ENCODE measurements at places on chromosomes 2 and 18.
A peak's percentile ranks its signal among the peaks of the same experiment; 100 is the strongest.

GRCh38 chr18:9730786-9731185 is 22.7 kb downstream of the RAB31 start:
- DNase-seq: no peak

- DNase-seq: no peak
Observed at GRCh38 chr18:11868230-11868629, 17.0 kb downstream of the CHMP1B start.

DNA sequence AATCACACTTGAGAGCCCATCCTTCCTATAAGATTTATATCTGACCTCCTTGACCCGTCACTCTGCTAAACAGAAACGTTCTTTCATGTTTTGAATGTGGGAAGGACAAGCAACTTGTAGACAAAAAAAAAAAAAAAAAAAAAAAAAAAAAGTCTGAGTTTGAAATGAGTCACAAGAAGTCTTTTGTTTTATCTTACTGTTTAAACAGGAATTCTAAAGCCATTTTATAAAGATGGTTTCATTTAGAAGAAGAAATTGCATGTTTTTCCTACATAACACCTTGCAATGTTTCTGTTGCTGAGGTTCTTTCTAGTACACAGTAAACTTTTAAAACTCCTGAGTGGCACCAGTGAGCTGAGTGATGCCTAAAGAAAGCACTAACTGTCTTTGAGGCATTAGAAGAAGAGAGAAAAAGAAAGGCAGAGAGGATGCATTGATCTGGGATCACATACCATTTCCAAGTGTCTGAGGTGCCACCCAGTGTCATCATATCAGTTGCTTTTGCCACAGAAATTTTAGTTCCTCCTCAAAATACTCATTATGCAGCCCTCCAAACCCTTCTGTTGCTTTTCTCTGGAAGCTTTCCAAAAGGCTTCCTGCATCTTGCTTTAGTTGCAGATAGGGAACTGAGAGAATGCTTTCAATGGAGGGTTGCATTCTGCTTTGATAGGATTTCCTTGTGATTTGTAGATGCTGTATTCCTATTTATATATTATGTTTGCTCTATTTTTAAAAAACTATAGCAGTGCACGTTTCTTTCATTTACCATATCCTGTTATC is 69.1 kb downstream of the ACVR2A start:
- DNase-seq: no peak

GRCh38 chr18:10461989-10462388 is 7.6 kb downstream of the APCDD1 start:
- no peak for DNase-seq

DNA sequence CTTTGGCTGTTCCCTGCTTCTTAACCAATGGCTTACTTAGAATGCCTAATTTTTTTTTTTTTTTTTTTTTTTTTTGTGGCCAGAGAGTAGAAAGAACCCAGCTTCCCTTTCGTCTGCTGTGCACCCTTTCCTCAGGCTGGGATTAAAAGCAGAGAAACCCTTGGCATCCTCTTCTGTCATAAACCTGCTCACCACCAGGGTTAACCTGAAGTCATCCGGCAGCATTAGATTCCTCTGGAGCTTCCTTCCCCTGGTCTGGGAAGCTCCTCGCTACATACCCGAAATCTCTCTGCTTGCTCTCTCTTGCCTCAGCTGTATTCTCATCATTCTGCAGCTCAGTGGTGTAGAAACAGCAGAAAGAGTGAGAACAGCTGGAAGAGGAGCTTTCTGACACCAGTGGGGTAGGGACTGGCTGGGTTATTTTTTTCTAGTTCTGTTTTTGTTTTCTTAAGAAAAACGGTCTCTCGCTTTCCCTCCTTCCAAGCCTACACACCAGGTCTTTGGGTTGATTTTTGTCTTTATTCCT is 339.0 kb upstream of the MEIS1 start:
- DNase-seq: no peak

DNA sequence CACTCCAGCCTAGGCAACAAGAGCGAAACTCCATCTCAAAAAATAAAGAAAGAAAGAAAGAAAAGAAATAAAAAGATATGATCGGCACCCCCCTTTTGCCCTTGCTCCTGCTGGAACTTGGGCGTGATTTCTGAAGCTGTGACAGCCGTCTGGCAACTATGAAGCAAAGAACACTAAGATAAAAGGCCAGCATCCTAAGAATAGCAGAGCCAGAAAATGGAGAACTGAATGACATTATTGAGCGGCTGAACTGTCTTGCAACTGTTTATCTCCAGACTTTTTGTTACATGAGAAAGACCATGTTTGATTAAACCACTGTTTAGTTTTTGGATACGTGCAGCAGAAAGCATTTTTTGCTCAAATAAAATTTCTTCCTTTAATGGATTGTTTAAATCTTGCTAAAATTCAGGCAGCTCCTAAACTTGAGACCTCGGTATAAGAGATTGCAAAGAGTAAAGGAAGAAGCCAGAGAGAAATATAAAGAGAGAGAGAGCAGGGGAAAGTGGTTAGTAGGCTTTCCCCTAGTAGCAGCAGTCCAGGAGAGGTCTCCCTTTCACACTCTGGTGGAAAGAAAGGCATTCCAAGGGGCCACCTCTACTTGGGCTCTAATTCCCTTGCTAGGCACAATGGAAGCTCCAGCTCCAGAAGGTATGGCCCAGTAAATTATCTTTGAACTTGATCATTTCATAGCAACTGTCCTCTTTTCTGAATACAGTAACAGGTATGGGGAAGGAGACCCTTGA is 8.2 kb upstream of the MBD2 start:
- no peak for DNase-seq

GRCh38 chr2:43225093-43225787 is 1.2 kb downstream of the ZFP36L2 start:
- DNase-seq: peak; percentile 50

DNA sequence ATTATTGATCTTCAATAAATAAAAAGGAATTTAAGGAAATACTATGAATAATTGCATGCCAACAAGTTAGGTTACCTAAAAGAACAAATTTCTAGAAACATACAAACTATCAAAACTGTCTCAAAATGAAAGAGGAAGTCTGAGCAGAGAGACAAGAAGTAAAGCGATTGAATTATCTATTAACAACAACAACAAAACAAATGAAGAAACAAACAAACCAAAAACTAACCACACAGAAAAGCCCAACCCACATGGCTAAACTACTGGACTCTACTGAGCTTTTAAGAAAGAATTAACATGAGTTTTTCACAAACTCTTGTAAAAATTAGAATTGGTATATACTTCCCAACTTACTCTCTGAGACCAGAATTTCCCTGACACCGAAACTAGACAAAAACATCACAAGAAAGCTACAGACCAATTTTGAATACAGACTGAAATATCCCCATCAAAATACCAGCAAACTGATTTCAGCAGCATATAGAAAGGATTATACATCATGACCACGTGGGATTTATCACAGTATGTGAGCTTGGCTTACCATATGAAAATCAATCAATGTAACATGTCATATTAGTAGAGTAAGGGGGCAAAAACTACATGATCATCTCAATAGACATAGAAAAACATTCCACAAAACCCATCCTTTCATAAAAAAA is 16.6 kb upstream of the GALNT1 start:
- no peak for DNase-seq

DNA sequence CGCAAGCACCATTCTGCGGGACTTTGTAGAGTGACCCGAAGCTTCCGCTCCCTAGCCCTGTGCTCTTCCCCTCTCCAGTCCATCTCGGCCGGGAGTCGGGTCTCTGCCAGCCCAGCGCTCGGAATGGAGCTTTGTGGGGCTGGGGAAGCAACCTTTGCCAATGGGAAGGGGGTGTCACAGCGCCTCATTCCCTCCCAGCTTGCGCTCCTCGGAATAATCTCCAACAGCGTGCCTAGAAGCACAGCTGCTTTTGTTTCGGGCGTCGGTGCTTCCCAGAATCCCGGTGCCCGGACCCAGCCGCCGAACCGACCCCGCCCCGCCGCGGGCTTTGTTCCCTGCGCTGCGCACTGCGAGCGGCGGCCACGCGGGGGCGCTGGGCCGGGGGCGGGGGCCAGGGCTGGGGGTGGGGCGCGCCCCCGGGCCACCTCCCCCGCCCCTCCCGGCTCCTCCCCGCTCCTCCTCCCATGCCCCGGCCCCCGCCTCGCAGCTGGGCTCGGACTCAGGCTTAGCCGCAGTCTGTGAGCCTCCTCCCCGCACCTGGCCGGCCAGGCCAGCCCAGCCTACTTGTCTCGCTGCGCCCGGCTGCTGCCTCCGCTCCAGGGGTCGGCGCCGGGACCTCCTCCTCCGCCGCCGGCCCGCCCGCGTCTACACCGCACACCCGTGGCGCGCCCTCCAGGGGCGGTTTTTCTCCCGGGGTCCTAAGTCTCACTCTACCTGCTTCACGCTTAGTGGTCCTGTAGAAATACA is 77.7 kb upstream of the SMAD2 start:
- peak; percentile 15 for DNase-seq

- DNase-seq: no peak
Observed at GRCh38 chr18:76495435-76496193, 572 bp upstream of the ZNF516 start.

DNA sequence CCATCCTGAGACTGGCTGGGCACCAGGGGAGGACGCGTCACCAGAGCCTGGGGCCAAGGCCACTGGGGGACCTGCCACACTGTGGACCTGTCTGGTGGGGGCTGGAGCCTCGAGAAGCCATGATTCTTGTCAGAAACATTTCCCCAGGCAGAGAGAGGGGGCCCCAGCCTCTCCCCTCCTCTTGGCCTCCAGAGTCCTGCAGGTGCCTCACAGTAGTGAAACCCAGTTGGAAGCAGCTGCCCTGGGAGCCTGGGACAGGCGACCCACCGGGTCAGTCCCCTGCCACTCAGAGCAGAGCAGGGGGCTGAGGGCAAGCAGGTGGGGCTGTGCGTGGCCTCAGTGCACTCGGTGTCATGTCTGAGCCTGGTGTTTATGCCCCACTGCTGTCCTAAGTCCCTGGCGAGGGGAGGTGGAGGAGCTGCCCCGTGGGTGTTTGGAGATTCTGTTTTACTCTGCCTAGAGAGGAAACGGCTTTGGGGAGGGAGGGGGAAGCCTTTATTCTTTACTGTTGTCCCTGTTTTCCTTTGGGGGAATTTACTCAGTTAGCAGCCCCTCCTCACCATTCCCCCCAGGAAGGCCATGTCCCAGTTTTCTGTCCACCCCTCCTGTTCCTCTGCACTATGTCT is 7.7 kb downstream of the OXER1 start:
- no peak for DNase-seq

GRCh38 chr2:235661167-235661937 is 167.5 kb downstream of the AGAP1 start:
- DNase-seq: no peak

- DNase-seq: no peak
Observed at GRCh38 chr2:224561234-224562005, 23.7 kb downstream of the CUL3 start.

DNA sequence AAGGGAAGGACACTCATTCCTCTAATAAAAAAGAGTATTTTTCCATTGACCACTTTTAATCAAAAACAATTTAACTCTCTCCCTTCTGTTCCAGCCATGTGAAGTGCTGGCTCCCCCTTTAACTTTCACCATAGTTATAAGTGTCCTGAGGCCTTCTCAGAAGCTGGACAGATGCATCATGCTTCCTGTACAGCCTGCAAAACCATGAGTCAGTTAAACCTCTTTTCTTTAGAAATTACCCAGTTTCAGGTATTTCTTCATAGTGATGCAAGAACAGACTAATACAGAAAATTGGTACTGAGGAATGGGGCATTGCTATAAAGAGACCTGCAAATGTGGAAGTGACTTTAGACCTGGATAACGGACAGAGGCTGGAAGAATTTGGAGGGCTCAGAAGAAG is 643.6 kb upstream of the DDX18 start:
- no peak for DNase-seq

GRCh38 chr2:99648906-99649789 is 159.3 kb upstream of the REV1 start:
- DNase-seq: no peak

DNA sequence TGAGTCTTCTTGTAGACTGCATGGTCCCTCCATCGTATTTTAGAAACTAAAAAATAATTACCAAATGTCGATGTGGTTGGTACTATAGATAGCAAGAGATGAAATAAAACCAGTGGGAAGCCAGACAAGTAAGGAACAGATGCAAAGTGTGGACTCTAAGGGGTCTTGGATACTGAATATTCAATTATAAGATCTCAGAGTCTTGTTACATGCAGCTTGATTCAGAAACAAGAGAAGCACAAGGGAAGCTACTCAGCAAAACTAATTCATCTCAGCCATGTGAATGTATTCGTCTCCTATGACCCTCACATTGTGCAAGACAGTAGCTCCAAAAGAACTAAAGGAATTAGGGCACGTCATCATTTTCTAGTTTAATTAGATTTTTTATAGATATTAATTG is 80.9 kb downstream of the CDH20 start:
- no peak for DNase-seq

GRCh38 chr2:176018708-176019107 is 16.6 kb upstream of the LNPK start:
- DNase-seq: no peak

DNA sequence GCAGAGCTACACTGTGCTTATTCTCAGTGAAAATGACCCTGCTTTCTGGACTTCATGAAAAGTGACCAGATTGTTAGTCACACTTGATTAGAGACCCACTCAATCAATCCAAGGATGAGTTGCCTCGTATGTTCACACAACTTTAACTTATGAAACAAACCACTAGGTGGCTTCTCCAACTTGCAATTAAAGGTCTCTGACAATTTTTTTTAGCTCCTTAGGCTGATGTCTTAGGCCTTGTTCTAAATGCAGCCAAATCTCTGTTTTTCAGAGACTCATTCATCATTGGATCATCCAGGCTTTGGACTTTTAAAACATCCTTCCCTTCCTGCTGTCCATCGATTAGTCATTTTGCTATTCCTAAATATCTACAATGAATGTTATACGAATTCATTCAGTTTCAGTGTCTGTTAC is 63.4 kb downstream of the MREG start:
- DNase-seq: no peak

DNA sequence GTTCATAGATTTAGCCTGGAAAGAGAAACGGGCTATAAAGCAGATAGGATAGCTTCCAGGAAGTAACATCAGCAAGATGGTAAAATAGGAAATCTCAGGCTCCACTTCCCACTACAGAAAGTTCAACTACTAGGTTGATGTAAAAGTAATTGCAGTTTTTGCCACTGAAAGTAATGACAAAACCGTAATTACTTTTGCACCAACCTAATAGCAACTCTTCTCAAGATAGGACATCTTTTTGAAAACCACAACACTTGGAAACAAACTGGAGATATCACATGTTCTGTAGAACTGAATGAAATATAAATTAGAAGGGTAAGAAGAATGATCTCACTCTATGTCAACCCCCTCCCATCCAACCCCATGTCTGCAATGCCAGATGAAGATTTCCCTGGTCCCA is 1154.3 kb downstream of the BCL11A start:
- DNase-seq: no peak

DNA sequence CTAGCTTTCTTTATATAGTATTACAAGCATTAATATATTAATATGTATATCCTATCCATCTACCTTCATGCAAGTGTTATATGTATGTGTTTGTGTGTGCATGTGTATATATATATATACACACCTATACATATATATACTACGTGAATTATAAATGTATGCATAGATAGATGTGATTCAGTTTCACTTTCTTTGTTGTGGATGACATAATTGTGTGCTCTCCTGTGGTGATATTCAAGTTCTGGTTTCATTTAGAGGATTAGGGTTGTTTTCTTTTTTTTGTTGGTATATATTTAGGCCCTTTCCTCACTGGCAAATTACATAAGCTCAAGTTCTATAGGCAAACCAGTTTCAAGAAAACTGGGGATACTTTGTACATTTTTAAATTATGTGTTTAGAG is 225.7 kb upstream of the FANCL start:
- DNase-seq: no peak

Measured in T follicular helper cell (primary cell).